Stimulated activated CD4-positive, alpha-beta T cell treated with anti-CD3 and anti-CD28 coated beads, TNF-alpha, amount 100 ng/mL, for 1 hour (primary cell): ENCODE measurements at places on chromosomes 2 and 18.

DNA sequence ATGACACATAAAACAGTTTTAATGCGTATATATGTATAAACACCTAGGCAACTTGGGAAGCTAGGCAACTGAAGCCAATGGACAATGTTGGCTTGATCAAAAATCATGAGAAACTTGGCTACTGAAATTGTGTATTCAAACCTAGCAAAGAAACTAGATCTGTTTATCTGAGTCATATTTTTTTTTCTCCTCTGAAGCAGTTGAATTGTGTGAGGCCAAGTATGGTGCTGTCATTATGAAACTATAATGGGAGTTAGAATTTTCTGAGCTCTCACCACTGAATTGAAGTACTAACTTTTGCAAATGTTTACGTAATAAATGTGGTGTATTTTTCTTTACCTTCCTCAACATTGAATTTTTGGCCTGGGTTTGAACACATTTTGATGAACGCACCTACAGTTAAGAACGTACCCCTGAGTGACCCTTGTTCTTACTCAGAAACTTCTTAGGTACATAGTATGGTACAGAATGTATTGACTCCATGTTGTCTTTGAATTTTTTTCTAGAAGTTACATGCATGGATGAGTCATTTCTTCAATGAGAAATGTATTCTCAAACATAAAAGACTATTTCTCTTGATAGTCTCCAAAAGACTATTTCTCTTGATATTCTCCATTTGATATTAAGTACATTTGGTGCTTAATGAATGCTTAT, 23.8 kb downstream of the CD28 start:
- DNase-seq = no peak

DNA sequence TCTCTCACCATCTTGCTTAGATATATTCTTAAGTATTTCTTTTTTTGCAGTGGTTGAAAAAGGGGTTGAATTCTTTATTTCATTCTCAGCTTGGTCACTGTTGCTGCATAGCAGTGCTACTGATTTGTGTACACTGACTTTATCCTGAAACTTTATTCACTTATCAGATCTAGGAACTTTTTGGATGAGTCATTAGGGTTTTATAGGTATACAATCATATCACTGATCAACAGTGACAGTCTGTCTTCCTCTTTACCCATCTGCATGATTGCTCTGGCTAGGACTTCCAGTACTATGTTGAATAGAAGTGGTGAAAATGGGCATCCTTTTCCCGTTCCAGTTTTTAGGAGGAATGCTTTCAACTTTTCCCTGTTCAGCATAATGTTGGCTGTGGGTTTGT, 6.5 kb downstream of the STARD6 start:
- DNase-seq = no peak

DNA sequence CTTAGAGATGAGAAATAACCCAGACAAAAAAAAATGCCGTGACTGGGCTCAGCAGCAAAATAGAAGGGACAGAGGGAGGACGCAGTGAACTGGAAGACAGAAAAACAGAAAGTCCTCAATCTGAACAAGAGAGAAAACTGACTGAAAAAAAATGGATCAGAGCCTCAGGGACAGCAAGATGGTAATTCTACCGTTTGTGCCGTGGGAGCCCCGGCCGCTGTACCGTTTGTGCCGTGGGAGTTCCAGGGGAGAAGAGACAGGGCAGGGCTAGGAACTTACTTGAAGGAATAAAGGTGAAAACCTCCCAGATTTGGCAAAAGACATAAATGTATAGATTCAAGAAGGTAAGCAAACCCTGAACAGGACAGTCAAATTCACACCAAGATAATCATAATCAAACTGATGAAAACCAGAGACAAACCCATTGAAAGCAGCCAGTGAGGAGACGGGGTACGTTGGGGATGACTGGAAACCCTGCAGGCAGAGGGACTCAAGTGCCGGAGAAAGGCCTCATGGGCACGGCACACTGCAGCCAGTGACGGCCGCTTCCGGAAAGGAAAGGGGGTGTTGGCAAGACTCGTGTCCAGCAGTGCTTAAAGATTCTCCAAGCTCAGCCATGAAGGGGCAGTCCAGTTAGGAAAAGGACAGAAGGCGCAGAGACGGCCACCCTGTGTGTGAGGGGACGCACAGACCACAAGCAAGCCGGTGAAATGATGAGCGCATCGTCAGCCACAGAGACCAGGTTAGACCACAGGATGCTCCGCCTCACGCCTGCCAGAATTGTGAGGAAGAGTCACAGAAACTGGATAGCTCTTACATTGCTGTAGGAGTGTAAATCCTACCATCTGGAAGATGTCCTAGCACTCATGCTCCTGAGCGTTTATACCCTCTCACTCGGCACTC, 40.0 kb upstream of the NFATC1 start:
- no peak for DNase-seq

DNA sequence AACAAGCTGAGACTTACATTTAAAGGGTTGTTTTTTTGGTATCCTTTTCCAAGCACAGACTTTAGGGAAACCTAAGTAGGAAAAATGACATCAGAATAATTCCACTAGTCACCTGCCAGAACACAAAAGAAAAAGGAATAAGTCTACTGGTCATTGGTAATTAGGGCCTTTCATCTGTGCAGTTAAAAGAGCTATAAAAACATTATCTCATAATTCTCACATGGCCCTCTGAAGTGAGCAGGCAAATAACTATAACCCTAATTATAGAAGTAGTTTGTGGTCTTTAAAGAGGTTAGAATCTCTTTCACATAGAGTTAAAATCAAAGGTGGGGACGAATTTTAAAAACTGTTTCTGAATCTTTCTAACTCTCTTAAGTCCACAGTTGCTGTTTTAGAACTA, 111.1 kb upstream of the B3GNT2 start:
- no peak for DNase-seq

DNA sequence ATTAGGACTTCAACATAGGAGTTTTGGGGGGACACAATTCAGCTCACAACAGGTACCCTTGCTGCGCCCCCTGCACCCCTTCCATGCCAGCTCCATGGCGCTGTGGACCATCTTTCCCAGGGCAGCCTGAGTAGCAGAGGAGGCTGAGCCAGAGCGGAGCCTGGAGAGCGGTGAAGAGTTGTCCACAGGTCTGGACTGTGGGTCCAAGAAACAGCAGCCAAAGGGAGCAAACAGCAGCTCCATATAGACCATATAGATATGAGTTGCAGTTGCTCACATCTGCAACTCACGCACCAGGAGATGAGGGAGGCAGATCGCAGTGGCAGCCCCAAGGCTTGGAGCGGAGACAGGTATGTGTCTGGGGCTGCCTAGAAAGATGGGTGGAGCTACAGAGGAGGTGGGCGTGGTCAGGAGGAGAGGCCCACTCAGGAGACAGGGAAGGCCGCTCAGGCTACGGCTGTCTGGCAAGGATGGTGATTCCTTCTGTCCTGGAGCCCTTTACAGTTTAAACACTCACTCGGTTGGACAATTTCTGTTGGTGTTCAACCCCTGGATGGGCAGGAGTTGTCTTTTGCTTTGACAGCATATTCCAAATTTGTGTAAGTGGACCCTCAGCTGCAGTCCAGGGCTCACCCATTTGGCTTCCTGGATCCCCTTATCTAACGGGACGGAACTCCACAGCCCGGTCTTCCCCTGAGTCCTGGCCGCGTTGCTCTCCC, 155.1 kb downstream of the LPIN1 start:
- DNase-seq = no peak

GRCh38 chr2:242004223-242004901, 134.8 kb downstream of the RTP5 start:
- DNase-seq = no peak

GRCh38 chr2:3648652-3649177, 9.3 kb upstream of the ALLC start:
- DNase-seq = no peak

DNA sequence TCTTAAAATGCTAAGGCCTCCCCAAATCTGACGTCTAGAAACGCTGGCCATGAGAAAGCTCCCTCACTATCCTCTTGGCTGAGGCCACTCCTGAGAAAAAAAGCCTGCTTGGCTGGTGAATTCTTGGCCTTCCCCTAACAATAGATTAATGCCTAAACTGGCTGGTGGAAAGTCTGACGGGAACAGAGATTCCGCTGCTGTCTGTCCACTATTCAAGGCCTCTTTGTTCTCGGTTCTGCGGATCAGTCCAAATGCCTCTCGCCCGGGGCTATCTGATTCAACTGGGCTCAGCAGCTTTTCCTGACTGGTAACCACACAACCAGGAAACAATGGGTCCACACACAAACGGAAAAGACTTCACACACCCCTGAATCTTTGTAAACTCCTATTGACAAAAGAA, 27.2 kb downstream of the PXDN start:
- DNase-seq = no peak

DNA sequence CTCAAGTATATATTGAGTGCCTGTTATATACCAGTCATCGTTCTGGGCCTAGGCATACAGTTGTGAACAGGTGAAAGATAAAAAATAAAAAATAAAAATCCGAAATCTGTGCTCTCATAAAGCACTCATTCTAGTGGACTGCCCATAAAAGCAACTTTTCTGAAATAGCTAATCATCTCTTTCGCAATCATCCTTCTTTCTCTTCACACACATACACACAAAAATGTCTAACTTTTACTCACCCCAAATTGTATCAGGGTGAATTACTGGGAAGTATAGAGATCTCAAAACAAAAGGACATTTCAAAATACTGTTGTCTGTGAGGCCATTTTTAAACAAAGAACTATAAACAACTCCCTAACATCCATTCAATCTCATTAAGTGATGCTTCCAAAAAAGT, 29.6 kb upstream of the ORC2 start:
- no peak for DNase-seq

DNA sequence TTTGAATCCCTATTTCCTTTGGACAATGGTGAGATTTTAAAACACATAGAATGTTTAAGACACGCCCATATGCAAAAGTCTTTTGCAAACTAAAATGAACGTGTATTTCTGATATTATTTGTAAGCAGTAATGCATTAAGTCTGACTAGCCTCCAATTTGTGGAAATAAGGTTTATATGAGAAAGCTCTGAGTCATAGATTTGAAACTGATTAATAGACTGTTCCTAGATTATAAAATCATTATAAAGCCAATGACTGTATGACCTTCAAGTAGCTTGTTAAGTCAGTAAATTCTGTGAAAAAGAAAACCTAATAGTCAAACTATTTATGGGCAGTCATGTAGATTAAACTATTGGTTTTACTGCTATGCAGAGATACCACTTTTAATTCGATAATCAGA, 12.8 kb upstream of the EFEMP1 start:
- no peak for DNase-seq

GRCh38 chr2:226330206-226330605, 469.4 kb downstream of the IRS1 start:
- DNase-seq = no peak

- DNase-seq = no peak
Measured at GRCh38 chr2:68879296-68879695, 8.1 kb upstream of the BMP10 start.

DNA sequence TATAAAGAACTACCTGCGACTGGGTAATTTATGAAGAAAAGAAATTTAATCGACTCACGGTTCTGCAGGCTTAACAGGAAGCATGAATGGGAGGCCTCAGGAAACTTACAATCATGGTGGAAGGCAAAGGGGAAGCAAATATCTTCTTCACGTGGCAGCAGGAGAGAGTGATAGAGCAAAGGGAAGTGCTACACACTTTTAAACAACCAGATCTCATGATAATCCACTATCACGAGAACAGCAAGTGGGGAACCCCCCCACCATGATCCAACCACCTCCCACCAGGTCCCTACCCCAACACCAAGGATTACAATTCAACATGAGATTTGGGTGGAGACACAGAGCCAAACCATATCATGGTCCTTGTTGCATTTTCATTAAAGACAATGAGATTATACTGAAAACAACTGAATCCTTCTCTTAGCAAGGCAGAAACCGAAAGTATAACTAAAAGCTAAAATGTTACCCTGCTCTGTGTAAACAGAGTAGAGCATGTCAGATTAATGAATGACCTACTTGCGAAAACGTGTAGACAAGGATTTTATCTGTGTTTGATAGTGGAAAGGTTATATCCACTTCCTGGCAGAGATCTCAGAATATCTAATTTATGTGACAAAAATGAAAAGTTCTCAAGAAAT, 60.1 kb upstream of the RBBP8 start:
- DNase-seq = no peak

DNA sequence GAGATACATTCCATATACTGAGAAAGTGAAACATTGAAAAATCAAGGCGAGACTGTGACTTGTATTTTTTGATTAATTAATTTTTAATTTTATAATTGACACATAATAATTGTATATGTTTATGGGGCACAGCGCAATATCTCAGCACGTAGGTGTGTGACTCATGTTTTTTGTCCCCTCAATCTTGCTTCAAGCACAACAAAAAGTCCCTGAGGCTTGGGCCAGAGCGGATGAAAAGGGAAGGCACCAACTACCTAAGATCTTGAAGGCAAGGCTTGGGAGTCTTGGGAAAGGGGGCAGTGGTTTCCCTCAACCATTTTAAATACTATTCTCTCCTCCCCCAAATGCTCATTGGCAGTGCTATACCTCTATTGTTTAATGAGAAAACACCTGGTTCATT, 9.9 kb downstream of the SGPP2 start:
- no peak for DNase-seq

DNA sequence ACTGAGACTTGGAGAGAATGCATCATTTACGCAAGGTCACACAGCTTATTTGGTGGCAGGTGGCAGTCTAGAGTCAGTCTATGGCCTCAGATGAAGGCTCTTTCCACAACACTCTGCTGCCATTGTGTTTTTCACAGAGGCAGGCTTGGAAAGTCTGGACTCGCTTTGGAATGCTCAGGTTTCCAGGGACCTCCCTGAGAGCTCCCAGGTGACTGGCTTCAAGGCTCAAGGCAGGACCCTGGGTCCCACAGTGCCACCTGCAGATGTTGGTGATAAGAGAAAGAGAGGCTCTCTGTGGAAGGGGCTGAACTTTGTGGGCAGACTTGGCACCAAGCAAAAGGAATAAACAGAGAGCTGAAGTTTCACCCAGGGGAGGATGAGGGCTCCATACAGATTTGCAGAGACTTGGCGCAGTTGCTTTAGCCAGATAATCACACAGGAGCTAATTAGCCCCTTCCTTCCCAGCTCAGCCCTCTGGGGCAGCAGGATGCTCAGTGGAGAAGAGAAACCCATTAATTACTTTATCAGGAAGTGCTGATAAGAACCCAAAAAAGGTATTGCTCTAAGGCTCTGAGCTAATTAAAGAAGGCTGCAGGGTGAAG, 103.5 kb downstream of the LBH start:
- no peak for DNase-seq

GRCh38 chr2:147490401-147491261, 354.2 kb upstream of the ACVR2A start:
- no peak for DNase-seq

DNA sequence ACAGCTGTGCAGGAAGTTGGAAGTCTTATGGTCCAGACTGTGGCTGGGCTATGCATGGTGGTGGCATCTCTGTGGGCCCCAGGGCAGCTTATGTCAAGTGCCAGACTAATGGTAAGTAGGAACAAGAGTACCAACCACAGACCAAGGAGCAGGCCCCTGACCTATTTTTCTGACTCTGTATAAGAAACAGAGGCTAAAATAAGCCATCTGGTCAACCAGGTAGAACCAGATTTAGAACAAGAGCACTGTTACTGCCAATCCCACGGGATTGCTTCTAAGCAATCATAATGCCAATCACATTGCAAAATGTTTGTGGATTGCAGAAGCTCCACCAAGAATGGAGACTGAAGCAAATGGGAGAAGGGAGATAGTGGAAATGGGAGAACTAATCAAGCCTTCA, 11.1 kb upstream of the ST3GAL5 start:
- no peak for DNase-seq

GRCh38 chr2:231614559-231615057, 21.9 kb downstream of the TEX44 start:
- no peak for DNase-seq
